ENCODE measurements at places on chromosomes 12 and 14.

GRCh38 chr12:7075518-7075917, 15.0 kb downstream of the C1S start:
- DNase-seq = no peak

DNA sequence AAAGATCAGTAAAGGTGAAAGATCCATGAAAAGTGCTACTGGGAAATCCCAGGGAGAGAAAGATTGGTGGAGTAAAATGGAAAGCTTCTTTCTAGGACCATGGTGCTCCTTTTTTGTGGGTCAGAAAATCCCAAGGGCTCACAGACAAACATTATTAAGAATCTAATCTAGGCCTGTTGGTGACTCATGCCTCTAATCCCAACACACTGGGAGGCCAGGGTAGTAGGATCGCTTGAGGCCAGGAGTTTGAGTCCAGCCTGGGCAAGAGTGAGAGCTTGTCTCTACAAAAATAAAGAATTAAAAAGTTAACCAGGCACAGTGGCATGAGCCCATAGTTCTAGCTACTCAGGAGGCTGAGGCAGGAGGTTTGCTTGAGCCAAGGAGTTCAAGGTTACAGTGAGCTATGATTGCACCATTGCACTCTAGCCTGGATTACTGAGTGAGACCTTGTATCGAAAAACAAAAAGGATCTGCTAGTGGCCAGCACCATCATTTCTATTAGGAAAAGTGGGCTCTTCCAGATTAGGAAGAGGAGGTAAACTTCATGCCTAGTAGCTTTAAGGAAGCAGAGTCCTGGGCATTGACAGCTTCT, 43.0 kb downstream of the TXNRD1 start:
- DNase-seq = no peak

DNA sequence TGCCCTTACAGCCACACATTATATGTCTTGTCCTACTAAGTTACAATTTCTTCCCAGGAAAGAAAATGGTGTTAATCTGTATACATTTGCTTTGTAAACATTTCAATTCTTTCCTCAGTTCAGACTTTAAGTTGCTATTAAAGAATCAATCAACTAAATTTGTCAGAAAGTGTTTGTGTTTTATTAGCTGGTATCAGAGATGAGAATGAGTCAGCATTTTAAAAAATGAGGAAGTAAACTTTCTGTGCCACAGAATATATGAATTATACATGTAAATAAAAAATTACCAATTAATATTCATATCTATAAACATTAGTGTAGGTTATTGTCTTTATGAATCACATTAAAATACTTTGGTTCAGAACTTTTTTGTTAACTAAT, 82.0 kb downstream of the LMO3 start:
- DNase-seq = no peak

GRCh38 chr12:52772188-52772587, 5.0 kb downstream of the KRT76 start:
- DNase-seq = no peak

- no peak for DNase-seq
Observed at GRCh38 chr12:23662966-23663365, 286.5 kb downstream of the SOX5 start.

DNA sequence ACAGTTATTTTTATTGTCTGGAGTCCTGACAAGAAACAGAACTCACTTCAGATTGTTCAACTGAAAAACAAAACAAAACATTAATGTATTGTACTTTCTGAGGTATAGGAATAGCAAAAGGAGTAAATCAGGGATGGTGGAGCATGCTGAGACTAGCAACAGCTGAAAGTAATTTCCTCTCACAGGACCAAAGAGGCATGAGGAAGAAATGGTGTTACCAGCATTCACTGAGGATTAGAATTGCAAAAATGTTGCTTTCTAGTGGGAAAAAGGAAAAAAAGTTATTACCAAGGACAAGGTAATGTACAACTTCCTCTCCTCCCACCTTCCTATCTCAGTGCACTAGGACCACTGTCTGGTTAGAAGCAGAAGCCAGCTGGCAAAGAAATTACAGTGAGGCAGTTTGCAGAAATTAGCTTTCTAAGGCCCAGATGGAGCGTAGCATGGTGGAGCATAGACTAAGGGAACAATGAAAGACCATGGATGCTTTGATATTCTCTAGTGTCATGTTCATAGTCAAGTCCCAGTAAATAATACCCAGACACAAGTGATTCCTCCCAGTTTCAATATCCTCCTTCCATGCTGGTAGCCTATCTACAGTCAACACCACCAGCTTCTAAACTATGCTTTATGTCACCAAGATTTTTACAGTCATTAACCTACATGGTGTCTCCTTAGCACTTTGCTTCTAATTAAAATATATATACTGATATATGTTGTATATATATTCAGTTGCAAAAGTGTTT, 133.7 kb upstream of the DCN start:
- DNase-seq = no peak
